ENCODE measurements at places on chromosomes 3 and 15.

DNA sequence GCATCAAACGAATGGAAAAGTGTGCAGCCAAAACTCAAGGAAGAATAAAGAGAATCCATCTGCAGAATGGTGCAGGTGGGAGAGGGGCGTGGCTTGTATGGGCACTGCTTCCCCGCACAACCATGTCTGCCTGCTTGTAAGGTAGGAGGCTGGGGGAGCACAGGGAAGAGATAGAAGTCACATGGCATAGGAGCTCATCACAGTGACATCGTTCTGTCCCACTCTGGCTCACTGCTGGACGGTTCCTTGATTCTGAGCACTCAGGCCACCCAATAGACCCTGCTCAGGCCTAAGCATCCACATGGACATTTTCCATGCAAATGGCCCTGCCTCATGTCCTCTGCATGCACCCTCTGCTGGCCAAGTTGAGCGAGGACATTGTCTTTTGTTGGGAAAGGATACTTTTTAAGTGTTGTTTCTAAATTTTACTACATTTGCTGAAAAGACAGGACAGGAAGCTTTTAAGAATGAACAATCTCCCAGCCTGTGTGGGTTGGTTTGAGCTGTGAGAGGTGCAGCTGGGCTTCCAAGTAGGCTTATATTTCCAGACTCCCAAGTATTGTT is 3.1 kb downstream of the MYLK start:
- no peak for DNase-seq

DNA sequence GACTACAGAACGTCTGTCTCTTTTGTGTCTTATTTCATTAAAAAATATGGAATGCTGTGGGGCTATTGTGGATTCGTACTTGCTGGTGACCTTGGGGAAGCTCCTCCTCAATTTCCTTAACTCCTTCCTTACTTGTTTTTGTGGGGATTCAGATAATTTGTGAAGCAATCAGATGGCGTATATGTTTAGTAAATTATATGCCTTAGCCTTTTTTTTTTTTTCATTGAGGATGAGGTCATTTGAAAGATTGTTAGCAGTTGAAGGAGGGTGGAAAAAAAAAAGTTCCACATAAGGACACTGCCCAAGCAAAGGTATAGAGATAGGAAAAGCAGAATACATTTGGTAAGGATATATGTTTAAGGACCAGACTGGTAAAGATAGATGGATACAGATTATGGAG is 3.3 kb downstream of the RNF13 start:
- no peak for DNase-seq

- no peak for DNase-seq
Observed at GRCh38 chr3:169241991-169242707, 421.4 kb downstream of the MECOM start.

GRCh38 chr3:40847551-40847992 is 322.8 kb downstream of the ZNF621 start:
- DNase-seq, result no peak

DNA sequence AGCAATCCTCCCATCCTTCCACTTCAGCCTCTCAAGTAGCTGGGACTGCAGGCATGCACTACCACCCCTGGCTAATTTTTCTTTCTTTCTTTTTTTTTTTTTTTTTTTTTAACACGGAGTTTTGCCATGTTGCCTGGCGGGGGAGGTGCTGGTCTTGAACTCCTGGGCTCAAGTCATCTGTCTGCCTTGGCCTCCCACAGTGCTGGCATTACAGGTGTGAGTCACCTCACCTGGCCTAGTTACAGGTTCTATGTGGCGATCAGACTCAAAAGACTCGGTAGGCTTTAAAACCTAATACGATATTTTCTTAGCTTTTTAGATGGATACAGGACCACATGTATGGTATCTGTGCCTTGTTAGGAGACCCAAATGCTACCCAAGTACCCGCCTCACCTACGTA is 14.0 kb upstream of the SLC25A26 start:
- DNase-seq, result no peak

DNA sequence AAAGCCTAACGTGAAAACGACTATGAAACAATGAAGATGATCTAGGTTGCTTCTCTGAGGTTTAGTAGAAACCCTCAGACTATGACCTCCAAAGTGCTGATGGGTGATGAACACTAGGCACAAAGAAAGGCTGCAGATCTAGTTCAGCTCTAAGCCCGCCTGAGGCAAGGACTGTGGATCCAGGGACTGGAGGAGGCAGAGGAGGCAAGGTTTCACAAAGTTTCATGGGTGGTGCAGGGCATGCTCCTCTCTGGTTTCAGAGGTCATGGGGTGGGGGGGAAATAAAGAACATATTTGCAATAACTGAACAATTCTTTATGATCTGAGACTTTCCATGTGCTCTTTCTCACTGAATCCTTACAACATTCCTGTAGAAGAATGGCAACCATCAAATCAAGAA is 679.2 kb downstream of the NTRK3 start:
- no peak for DNase-seq

DNA sequence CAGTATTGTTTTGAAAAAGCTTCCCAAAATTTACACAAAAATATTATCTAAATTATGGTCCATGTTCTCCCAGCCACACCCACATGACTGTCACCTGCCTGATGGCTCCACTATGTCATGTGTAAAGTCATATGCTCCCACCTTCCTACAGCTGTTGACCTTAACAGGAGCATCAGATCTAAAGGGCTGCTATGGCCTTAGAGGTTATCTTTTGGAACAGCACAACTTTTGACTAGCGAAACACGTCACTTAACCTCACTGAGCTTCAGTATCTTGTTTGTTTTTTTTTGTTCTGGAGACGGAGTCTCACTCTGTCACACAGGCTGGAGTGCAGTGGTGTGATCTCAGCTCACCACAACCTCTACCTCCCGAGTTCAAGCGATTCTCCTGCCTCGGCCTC is 64.4 kb downstream of the PRKAR2A start:
- no peak for DNase-seq

DNA sequence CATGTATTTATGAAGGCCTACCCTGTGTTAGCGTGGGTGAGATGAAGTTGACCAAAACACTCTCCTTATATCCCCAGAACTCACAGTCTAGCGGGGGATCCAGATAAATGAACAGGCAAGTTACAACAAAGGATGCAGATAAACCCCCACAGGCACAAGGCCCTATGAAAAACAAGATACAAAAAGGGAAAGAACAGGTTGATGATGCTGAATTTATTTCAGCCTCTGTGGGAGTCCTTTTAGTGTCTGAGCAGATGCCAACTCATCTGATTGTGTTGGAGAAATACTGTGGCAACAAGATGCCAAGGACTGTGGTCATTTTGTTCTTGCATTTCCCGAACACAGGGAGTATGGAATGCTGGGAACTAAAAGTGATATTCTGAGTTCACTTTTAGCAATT is 300.0 kb downstream of the CHST2 start:
- DNase-seq, result no peak

Measured in esophagus squamous epithelium (tissue), 5 donors.